ENCODE measurements at places on chromosomes 6 and 20.

DNA sequence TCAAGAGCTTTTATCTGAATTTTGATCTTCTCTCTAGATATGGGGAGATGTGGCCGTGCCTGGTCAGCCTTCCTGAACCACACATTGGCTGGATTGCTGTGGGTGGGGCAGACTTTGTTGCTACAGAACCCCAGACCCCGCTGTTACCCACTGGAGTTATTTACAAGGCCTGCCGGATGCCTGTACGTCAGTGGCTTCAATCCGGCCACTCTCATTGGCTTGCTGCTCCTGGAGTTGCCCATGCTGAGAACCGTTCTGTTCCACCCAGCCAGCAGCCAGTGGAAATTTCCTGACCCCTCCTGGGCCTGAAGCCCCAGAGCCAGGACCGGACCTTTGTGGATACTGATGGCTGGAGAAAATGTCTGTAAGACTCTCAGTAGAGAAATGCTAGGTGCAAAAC lies 101.9 kb downstream of the TFAP2C start:
- no peak for DNase-seq

GRCh38 chr6:44670146-44670545 lies 282.6 kb downstream of the CDC5L start:
- no peak for DNase-seq

DNA sequence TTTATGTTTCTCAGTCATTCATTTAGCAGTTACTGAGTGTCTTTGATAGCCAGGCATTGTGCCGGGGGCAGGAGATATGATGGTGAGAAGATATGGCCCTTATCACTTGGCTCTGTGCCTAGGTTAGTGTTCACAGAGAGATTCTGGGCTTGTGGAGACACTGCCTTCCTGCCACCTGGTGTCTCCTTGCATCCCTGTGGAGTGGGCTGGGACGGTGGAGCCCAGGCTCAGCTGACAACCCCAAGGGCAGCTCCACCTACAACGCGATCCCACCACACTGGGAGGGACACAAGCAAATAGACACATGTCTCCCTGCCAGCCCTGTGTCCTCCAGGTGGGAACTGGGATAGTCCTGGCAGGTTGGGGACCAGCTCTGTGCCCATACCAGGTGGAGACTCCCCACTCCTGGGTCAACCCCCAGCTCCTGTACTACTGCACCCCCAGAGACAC lies 30.3 kb upstream of the VEGFA start:
- DNase-seq: no peak

GRCh38 chr6:503610-504362 lies 112.2 kb downstream of the IRF4 start:
- DNase-seq: no peak

DNA sequence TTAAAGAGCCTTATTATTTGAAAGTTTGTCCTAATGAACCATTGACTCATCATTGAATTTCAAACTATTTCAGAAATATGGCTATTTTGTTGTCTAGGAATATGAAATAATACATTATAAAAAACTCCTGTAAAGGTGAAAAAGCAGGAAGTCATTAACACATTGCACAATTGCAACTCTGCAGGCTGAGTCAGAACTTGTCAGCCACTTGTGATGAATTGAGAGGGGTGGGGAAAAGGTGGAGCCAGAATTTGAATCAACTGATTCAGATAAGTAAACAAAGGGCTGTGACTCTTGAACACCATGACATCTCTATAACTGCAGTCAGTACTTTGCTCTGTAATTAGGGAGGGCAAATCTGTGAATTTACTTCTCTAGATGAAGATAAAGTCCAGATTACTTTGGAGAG lies 6.0 kb downstream of the C6orf141 start:
- DNase-seq: no peak

- DNase-seq: no peak
These were observed 1.0 kb upstream of the E2F3 start for GRCh38 chr6:20400456-20401204.

DNA sequence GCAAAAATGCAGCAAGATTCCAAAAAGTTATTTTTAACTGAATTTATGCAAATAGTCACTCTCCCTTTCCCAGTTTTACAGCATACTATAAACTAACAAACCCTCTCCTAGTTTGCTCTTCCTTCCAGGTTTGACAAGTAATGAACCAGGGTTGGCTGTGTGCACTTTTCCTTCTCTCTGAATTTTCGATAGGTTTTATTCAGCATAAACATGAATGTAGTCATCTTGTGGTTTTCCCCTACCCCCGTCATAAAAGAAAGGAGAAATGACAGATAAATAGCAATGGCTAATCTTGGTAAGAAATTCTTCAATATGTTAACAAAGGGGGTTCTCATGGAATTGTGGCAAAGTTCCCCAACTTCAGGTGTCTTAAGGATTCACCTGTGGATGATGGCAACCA lies 26.3 kb downstream of the PRDM1 start:
- no peak for DNase-seq

- DNase-seq: no peak
These were observed 48.6 kb upstream of the SNX9 start for GRCh38 chr6:157774153-157775135.

DNA sequence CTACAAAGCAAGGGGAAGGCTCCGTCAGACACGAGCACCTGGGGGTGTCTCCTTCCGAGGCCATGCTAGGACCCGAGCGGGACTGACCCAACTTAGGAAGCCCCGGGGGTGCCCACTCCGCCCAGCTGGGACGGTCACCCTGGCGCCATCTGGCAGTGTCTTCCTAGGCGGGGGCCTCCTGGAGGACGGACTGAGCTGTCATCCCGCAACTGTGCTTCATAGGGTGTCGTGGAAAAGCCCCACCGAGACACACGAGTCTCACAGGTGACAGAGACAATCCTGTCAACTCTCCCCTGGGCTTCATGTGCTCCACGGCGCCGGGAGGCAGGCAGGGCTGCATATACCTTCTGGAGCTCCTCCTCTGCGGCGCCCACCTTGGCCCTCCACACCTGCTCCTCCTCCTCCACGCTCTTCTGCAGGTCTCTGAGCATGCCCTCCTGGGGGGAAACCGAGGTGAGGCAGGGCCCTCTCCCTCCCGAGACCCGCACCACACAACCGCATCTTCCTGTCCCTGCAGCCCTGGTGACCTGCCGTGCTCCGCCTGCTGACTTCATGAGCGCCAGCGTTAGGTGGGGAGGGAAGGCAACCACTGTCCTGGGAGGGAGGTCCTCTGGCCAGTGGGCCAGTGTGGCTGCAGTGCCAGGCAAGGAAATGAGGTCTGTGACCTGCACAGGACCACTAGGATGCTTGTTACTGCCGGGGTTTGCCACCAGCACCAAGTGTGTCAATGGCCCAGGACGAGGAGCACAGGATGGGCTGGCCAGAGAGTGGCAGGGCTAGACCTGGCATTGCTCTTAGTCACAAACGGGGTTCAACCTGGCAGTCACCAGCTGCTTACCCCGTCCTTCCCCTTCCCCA lies 50.7 kb downstream of the DSTN start:
- no peak for DNase-seq

- no peak for DNase-seq
These were observed 233.0 kb upstream of the JAG1 start for GRCh38 chr20:10906834-10907233.

DNA sequence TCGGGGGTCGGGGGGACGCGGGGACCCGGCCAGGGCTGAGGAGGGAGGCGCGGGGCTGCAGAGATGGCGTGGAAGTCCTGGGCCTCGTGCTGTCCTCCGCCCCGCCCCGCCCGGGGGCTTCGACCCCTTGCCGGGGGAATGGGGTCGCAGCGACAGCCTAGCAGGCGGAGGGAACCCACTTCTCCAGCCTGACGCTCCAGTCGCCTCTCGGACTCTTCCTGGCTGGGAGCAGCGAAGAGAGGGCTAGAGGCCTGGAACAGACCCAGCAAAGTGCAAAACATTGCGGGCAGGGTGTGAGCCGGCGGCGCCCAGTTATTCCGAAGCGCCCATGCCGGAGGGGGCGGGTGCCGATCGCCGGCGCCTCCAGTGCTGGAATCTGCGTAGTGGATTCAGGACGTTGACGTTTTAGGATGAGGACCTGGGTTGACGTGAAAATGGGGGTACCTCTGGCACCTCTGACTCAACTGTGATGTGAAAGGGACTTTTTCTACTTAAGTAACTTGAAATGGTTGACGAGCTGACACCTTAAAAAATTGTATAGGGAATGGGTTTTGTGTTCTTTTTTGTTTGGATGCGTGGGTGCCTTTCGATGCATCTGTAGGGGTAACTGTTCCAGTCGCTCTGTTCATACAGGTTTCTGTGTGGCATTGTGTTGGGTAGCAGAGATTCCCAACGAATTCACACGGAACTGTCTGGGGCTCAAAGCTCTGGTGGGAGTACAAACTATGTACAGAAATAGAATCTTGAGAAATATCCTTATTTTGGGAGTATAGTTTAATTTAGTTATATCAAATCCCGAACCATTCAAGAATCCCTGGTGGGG lies 1.4 kb downstream of the SLC35F1 start:
- DNase-seq: no peak

Data from cortex of kidney (tissue), 1 donor.